ENCODE measurements at places on chromosomes 1 and 21. TPM values are rescaled to one million over a fixed set of nuclear protein-coding genes. Genes with fewer than 3 reads are reported as not detected.

Gene RPS27
- 2,544 TPM for total RNA-seq

Gene OR2AK2
- not detected for total RNA-seq

Gene RSPO1
- not detected for total RNA-seq

Gene TSPAN1
- 33.3 TPM for total RNA-seq

Gene TNFAIP8L2
- not detected for total RNA-seq

Gene ELAVL4
- not detected for total RNA-seq

Gene CD1B
- total RNA-seq: not detected

Gene SMYD3
- total RNA-seq: 33.0 TPM

Gene AKR7A3
- 0.40 TPM for total RNA-seq

Gene NSL1
- total RNA-seq: 37.3 TPM

- peaks cover 18% of the 10 kb centered on the region for H3K27me3 ChIP-seq
- no peak overlapping the region for H3K27ac ChIP-seq
- H3K4me3 ChIP-seq: no peak overlapping the region
- DNase-seq: no peak
- no peaks in the 10 kb centered on the region for H3K4me1 ChIP-seq
Measured at GRCh38 chr1:210541680-210542358, 213.1 kb downstream of the HHAT start.

DNA sequence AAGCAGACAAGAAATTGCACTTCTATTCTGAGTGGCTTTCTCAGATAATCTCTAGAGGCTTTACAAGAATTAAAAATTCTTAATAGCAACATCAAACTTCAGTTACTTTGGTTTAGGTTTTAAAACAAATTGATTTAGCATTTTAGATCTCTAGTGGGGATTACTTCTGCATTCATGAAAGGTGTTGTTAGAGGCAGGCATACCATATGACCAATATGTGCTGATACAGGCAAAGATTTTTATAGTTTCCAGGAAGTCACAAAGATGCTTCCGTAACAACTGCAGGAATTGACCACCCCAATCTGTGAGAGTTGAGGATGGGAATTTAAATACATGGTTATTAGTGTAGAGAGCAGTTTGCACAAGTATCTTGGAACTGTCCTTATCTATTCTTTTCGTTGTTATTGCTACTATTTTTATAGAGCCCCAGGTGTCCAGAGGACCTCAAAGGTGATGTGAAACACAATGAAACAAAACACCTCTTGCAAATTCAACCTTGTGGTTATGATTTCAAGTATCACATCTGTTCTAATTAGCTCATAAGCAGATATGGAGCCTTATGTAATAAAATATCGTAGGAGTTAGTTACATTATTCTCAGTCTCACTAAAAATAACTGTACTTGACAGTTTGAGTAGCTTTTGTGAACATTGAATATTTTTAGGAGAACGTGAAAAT, 512.7 kb upstream of the ADGRL4 start:
- H3K36me3 ChIP-seq: no peaks in the 10 kb centered on the region
- no peaks in the 10 kb centered on the region for H3K27me3 ChIP-seq
- H3K4me3 ChIP-seq: no peak overlapping the region

DNA sequence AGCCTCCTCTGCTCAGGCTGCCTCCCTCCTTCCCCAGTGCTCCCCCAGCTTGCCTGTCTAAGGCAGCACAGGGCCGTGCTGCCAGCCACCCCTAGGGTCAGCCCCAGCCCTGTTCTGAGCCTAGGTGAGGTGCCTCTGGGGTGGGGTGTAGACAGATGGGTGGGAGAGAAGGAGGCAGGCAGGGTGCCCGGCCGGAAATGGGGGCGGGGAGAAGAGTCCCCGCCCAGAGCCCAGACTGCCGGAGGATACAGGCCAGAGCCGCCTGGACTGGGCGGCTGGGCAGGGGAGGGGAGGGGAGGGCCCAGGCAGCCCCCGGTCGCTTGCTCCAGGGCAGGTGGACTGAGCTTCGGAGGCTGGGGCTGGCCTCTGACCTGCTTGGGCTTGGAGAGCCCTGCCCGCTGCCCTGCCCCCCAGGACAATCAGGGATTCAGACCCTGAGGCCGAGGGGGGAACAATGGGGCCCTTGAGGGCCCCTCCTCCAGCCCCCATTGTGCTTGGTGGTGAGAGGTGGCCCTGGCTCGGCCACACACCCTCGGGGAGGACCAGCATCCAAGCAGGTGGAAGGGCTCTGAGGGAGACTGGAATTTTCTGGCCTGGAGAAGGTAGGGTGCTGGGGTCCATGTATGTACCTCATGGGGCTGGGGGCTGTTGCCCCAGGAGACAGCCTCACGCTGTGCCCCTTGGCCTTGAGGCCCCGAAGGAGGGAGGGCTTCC, at the start of gene GJC2:
TSS of gene GJC2 (plus strand) at position 525 of the 714 bp plus-strand sequence. CDS start 7,829 bp downstream, outside the sequence.
- H3K4me1 ChIP-seq: no peaks in the 10 kb centered on the region
- DNase-seq: no peak
- peaks cover 13% of the 10 kb centered on the region for H3K36me3 ChIP-seq
- H3K27me3 ChIP-seq: no peaks in the 10 kb centered on the region
- H3K27ac ChIP-seq: no peak within 1 kb of the TSS

GRCh38 chr1:152182944-152183361, 23.9 kb upstream of the RPTN start:
- no peak overlapping the region for H3K27ac ChIP-seq
- no peak overlapping the region for H3K4me3 ChIP-seq
- no peaks in the 10 kb centered on the region for H3K27me3 ChIP-seq
- peak; percentile 74 for DNase-seq

- no peaks in the 10 kb centered on the region for H3K27me3 ChIP-seq
- H3K36me3 ChIP-seq: no peaks in the 10 kb centered on the region
- H3K4me3 ChIP-seq: no peak overlapping the region
- DNase-seq: no peak
- no peak overlapping the region for H3K27ac ChIP-seq
- H3K4me1 ChIP-seq: no peaks in the 10 kb centered on the region
Measured at GRCh38 chr1:195577748-195578147, 1030.5 kb downstream of the KCNT2 start.

DNA sequence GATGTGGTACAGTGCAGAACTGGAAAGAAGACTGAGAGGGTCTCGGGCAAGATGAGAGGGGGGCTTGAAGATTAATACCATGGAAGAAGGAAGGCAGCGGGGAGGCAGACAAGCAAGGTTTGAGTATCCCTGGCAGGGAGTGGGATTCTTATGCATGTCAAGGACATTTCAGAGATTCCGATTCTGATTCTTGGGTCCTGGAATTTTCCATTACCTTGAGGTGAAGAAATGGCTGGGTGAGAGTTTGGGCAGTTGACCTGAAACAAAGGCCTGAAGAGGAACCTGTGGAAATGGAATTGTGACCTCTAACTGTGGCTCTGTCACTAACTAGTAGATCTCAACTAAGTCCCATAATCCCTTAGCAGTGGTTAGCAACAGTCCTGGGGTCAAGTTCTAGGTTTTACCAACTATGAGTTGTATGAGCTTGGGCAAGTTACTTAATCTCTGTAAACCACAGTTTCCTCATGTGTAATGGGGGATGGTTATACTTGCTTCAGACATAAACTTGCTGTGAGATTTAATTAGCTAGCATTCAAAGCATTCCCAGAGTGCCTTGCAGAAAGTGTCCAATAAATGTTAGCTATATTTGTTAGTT, 8.6 kb upstream of the ACTN2 start:
- H3K27me3 ChIP-seq: peaks cover 64% of the 10 kb centered on the region
- H3K4me1 ChIP-seq: no peaks in the 10 kb centered on the region
- H3K36me3 ChIP-seq: no peaks in the 10 kb centered on the region
- H3K4me3 ChIP-seq: no peak overlapping the region

DNA sequence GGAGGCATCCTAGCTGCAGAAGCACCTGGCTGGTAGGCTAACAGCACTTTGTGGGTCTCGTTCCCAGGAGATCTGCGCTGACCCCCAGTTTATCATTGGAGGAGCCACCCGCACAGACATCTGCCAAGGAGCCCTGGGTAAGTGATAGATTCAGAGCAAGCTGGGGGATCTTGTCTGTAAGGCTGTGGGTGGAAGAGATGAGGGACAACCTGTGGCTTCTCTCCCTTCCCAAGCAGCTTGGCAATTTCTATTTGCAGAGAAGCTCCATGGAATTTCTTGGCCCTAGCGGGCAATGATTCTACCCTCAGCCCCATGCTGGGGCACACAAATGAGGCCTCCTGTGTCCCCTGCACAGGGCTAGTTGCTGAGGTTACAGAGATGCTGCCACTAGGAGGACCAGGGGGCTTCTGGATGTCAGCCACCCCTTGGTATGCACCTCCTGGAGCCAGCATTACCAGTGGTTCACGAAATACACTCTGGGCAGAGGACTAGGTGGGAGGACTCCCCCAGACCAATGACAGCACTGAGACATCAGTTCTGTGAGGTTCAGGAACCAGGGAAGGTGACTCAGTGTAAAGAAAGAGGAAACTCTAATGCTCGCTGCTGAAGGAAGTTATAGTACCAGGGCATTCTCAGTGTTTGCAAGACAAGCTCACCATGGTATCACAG, 5.5 kb downstream of the CAPN2 start:
- peaks cover 74% of the 10 kb centered on the region for H3K36me3 ChIP-seq
- H3K4me3 ChIP-seq: no peak overlapping the region
- H3K27ac ChIP-seq: peak overlapping the region; percentile 1

DNA sequence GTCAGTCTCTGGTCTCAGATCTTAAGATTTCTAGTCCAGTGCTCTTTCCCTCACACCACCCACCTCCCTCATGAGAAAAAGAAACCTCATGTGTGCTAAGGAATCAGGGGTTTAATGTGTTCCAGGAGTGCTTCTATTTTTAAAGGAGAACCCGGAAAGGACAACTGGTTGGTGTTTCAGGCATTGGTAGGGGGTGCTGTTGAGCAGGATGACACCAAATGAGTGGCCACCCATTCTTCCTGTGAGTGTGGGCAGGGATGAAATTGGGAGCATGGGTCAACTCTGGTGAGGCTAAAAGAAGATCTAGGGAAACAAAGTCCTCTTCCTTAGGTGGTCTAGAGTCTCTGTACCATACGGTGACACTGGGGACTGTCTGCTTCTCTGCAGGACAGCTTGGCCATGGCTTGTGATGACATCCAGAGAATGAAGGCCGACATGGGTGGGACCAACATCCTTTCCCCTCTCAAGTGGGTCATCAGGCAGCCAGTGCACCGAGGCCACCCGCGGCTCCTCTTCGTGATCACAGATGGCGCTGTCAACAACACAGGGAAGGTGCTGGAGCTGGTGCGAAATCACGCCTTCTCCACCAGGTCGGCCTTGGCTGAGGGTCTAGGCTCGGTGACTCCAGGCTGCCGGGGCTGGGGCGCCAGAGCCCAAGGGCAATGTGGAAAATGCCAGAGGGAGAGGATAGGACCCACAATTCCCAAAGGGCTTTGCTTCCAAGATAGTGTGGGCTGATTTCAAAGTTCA, 39.3 kb downstream of the VWA5B1 start:
- DNase-seq: no peak
- no peak overlapping the region for H3K4me3 ChIP-seq
- no peak overlapping the region for H3K27ac ChIP-seq
- no peaks in the 10 kb centered on the region for H3K36me3 ChIP-seq
- no peaks in the 10 kb centered on the region for H3K4me1 ChIP-seq

DNA sequence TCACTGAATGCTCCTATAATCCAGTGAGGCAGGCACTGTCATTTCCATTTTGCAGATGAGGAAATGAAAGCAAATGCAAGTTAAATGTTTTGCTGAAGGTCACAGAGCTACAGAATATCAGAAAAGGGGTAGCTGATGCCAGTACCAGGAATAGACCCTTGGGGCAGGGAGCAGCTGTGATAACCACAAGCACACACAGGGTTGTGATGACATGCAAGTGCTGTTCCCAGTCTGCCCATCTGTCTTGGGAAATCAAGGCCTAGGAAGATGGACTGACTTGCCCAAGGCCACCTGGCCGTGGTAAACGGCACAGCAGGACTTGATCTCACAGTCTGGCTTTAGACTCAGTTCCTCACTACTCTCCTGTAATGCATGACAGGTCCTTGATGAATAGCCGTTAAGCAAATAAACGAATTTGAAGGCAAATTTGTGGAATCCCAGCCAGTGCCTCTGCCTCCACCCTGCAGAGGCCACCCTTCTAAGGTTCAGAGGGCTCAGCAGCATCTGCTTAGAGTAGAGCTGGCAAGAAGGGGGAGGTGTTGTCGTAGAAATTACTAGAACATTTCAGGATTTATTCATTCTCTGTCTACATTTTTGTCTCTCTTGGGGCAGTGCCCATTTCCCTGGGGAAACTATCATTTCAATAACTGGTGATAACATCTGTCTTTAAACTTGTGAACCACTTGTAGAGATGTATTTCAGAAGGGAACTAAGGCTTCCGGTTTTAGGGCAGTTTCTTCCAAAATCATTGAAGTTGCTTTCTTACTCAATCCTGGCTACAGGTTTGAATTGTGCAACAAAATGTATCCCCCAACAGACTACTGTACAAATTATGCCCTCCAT, 53.2 kb upstream of the MRPS6 start:
- no peaks in the 10 kb centered on the region for H3K36me3 ChIP-seq
- DNase-seq: no peak
- H3K4me3 ChIP-seq: no peak overlapping the region

- no peak for DNase-seq
- no peaks in the 10 kb centered on the region for H3K4me1 ChIP-seq
- H3K27ac ChIP-seq: no peak overlapping the region
Measured at GRCh38 chr1:26027716-26028489, 6.3 kb downstream of the EXTL1 start.

- no peak for DNase-seq
- peaks cover 16% of the 10 kb centered on the region for H3K4me1 ChIP-seq
- H3K4me3 ChIP-seq: no peak overlapping the region
- no peak overlapping the region for H3K27ac ChIP-seq
- H3K27me3 ChIP-seq: no peaks in the 10 kb centered on the region
- H3K36me3 ChIP-seq: no peaks in the 10 kb centered on the region
Measured at GRCh38 chr1:2134266-2134620, 60.3 kb downstream of the FAAP20 start.

GRCh38 chr1:206797534-206798383, 25.5 kb upstream of the IL10 start:
- H3K36me3 ChIP-seq: no peaks in the 10 kb centered on the region
- H3K27ac ChIP-seq: no peak overlapping the region
- no peaks in the 10 kb centered on the region for H3K4me1 ChIP-seq
- H3K4me3 ChIP-seq: no peak overlapping the region
- DNase-seq: peak; percentile 40

DNA sequence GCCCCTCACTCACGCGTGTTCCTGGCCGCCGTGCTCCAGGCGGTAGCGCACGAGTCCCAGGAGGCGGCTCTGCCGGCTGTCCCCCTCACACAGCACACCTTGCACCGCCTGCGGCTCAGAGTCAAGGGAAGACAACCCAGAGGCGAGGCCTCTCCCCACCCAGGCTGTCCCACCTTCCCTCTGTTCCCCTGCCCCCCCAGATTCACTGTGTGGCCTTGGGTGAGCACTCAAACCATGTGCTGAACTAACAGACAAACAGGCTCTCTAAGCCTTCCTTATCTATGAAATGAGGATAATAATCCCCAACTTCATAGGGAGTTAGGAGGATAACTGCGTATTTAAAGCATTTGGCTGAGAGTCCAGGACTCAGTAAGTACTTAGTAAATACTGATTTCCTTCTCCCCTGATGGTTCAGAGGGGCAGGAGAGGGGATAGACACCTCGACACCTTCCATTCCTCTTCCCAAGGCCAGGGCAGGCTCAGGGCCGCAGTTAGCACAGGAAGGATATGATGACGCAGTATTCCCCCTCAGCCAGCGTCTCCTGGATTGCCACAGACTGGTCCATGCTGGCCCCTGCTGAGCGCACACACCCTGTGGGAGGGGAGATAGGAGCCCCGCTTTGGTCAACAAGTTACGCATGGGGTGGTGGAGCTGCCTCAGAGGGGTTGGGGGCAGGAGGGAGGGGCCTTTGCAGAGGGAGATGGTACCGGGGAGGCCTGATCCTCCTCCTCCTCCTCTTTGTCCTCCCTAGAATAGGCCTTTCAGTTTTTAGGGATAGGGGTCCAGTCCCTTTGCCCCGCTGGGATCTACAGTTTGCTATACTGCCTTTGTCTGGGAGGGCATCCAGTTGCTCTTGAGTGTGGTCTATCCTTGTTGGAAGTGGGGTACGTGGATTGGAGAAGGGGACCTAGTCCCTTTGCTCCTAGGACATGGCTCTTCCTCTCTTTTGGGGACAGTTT, 830 bp downstream of the INPP5B start:
- H3K27me3 ChIP-seq: no peaks in the 10 kb centered on the region
- DNase-seq: no peak
- no peak overlapping the region for H3K27ac ChIP-seq
- no peaks in the 10 kb centered on the region for H3K36me3 ChIP-seq
